Renal cortical epithelial cell (primary cell): ENCODE measurements at places on chromosomes 16 and 17. TPM values are rescaled to one million over a fixed set of nuclear protein-coding genes. Genes with fewer than 3 reads are reported as not detected.

Gene KDM6B
- total RNA-seq: 2.8 and 15.9 TPM in 2 replicates

Gene PGAP3
- total RNA-seq: 6.6 and 21.8 TPM in 2 replicates

Gene EFCAB5
- total RNA-seq: 4.7 TPM in 2 replicates

Gene IRF8
- total RNA-seq: 1.0 and 1.9 TPM in 2 replicates
